Osteocyte (in vitro differentiated cells): ENCODE measurements at places on chromosomes 5 and 9. TPM values are rescaled to one million over a fixed set of nuclear protein-coding genes. Genes with fewer than 3 reads are reported as not detected.

CCDC183 gene
- total RNA-seq = 0.89 and 0.94 TPM in 2 replicates

NR2F1 gene
- total RNA-seq = 189 and 197 TPM in 2 replicates

FOXI1 gene
- total RNA-seq = not detected in 2 replicates

PCA3 gene
- total RNA-seq = not detected in 2 replicates

TAF11L5 gene
- total RNA-seq = not detected in 2 replicates

RASGRF2 gene
- 0.05 TPM in 2 replicates for total RNA-seq

HTR1A gene
- total RNA-seq = not detected in 2 replicates

RPP25L gene
- 14.4 and 16.2 TPM in 2 replicates for total RNA-seq

CER1 gene
- not detected in 2 replicates for total RNA-seq

LCN9 gene
- total RNA-seq = not detected in 2 replicates

SLC45A2 gene
- total RNA-seq = not detected in 2 replicates

SDHA gene
- total RNA-seq = 130 and 136 TPM in 2 replicates

MYORG gene
- total RNA-seq = 1.3 and 2.5 TPM in 2 replicates

HMCN2 gene
- 0.05 TPM in 2 replicates for total RNA-seq

FOXD4L3 gene
- total RNA-seq = 0.26 TPM in 1 of 2 replicates, not detected in the other
